PC-9 (cell line): ENCODE measurements at places on chromosomes 3 and 15. TPM values are rescaled to one million over a fixed set of nuclear protein-coding genes. Genes with fewer than 3 reads are reported as not detected.

MIX23 gene
- total RNA-seq: 44.8 and 63.6 TPM in 2 replicates

- DNase-seq: no peak
Measured at GRCh38 chr3:36991147-36991546, 1.8 kb downstream of the EPM2AIP1 start.

GRCh38 chr3:140216249-140216648, 281.3 kb downstream of the CLSTN2 start:
- no peak for DNase-seq

DNA sequence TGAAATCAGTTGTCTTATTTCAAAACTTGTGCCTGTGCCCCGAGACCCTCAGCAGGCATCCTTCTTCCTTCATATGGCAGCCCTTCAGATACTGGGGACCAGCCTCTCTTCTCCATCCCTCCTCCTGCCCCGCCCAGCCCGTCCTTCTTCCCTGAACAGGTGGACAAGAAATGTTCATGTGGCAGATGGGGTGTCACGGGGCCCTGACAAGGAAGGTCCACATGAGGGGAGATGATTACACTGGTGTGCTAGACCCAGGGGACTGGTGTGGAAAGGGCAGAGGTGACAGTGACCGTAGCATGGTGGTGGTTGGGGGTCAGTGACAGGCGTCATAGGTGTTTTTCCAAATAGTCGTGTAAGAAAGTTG, 150.9 kb downstream of the CHDH start:
- no peak for DNase-seq

- no peak for DNase-seq
Measured at GRCh38 chr3:136645915-136646314, 106.3 kb downstream of the STAG1 start.

DNA sequence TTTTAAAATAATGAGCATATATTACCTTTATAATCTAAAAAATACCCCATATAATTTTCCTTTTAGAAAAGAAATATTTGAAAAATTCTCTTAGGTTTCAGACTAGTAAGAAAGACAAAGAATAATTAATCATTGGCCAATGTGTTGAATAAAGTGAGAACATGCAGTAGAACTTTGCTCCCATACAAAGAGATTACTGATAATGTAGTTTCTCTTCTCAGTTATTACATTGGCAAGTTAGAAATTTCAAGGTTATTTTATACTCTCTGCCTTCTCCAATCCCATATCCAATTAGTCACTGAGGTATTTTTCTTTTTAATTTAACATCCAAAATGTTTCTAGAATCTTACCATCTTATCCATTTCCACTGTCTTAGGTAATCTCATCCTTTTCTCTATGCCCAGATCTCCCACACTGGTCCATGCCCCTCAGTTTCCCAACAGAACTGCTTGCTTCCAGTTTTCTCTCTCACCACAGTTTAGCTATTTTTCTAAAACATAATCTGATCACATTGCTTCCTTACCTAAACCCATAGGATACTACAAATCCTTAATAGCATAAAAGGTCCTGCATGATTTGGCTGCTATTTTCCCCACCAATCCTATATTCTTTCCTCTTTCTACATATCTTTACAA, 10.8 kb downstream of the XRN1 start:
- no peak for DNase-seq

GRCh38 chr3:197028728-197029510, 698 bp downstream of the MELTF start:
- DNase-seq: no peak

GOLGA8N gene
- 1.6 and 2.4 TPM in 2 replicates for total RNA-seq

GRCh38 chr3:38731522-38731921, 82.0 kb upstream of the SCN5A start:
- DNase-seq: no peak

THRB gene
- 9.7 and 11.2 TPM in 2 replicates for total RNA-seq

DNA sequence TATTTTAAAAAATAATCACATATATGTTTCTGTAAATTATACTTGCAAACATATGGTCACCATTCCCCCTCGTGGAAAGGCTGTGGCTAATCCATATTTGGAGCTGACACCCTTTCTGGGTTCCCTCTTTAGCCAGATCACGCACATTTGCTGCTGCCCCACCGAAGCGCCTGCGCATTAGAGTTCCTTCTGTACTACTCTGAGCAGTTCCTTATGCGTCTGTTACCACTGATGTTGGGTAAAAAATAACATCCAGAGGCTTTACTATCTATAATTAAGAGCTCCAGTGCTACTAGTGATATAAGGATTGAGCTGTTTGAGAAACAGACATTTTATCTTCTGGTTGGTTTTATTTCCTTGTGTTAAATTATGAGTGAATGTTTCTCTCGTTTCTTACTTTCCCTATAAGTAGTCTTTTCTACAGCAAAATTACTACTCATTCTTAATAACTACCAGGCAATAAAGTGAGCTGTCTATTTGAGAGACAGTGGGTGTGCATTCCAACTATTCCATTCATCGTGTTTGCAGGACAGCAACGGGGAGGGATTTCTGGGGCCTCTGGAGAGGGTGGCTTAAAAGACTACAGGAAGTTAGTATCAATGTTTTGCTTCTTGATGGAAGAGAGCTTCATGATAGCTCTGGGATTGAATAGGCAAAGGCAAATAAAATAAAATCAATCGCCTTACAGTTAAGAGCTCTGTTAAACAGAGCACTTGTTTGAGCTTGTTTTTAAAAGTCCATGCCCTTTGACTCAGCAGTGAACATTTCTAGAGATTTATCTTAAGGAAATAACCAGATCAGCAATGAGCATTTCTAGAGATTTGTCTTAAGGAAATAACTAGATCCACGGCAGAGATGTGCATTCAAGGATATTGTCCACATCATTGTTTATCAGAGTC, 245.2 kb downstream of the CD47 start:
- DNase-seq: no peak

DNA sequence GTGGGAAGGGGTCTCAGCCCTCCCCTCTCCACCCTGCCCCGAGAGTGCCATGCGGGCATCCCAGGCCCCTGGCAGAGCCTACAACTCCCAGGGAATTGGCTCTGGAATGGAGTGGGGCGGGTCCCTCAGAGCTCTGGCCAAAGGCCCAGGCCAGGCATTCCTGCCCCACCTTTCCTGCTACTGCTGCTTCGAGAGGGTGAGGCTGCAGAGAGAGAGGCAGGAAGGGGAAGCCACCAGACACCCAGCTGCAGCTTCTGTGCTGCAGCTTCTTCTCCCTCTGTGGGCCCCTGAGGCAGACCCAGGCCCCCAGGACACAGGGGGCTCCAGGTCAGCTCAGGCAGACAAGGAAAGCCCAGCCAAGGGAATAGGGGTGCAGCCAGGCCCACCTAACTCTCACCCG, 2.7 kb downstream of the ALS2CL start:
- peak; percentile 79 for DNase-seq

SCN5A gene
- 3.0 and 4.7 TPM in 2 replicates for total RNA-seq

DNA sequence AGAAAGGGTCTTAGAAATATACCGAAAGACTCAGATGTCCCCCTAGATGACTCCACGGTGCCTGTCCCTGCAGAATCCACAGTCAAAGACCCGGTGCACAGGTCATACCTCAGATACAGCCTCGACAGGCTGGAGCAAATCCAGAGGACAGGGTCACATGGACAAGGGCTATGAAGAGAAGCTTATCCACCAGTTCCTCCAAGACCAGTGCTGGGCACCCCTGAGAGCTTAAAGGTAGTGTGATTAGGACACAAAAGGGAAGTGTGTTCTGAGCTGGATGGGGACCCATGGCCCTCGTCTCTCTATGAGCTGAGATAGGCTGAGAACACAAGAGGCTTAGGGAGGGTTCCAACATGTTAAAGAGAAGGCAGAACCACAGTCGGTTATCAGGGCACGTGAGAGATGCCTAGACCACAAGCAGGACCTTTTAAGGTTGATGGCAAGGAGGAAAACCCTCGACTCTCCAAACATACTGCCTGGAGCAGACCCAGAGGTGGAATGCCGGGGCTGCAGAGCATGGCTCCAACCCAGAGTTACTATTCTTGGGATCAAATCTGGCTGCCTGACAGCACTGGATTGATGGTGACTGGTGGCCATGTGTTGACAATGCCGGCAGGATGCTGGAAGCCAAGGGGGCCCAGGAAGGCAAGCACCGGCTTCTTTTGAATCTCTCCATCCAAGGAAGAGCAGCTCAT, 46.9 kb downstream of the ADCY5 start:
- DNase-seq: no peak

BLM gene
- total RNA-seq: 15.1 and 19.1 TPM in 2 replicates

CLEC3B gene
- total RNA-seq: not detected in 2 replicates

TRH gene
- not detected in 2 replicates for total RNA-seq

EPHB3 gene
- 12.0 and 15.7 TPM in 2 replicates for total RNA-seq

DNA sequence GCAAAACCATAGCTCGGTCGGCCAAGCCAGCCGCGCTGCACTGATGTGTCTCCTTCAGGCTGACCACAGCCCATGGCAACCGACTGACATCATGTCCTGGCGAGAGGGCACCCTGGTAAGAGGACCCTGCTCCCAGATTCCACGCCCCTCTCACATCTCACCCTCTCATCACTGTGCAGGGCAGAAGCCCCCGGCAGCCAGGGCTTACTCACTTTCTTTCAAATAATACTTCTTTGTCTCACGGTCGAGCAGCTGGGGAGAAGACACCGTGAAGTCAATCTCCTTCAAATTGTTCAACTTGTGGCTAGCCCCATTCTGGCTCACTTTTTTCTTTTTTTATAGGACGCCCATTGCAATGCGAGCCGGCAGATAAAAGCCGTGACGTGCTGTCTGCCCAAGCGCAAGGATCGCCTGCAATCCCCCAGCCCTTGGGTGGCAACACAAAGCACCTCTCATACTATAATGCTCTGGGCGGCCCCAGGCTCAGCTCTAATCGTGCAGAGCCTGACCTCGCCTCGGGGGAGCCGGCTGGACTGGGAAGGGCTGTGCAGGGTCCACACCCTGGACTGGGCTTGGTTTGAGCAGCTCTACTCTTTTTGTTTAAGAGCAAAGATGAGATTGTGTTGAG, 33.6 kb downstream of the VGLL4 start:
- DNase-seq: no peak

DNA sequence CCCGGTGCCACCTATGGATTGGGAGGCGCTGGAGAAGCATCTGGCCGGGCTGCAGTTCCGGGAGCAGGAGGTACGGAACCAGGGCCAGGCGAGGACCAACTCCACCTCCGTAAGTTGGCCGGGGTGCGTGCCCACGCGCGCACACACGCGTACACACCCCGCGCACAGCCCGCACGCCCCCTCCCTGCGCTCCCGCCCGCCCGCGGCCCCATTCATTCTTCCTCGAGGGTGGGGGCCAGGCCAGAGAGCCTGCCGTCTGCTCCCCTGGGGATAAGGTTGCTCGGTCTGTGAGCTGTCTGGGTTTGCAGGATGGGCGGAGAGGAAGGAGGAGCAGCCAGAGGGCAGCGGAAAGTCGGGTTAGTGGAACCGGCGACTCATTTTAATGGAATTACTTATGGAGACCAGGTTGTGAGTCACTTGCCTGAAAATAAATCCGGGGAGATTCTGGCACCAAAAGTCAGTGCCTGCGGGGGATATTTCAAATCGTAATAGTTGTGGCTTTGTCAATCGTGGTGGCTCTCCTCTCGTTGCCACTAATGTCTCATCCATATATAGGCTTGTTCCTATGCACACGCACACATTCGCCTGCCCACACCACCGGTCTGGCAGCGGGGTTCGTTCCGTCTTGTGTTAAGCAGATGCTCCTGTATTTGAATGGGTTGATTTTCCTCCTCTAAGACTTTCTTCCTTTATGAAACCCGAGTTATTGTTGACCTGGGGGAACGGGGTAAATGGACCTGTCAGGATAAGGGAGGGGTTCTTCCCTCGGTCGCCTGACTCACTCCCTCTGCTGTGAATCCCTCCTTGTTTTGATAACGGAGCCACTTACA, 223.4 kb upstream of the IL12A start:
- DNase-seq: peak; percentile 94

- DNase-seq: no peak
Measured at GRCh38 chr3:174199696-174200095, 659.4 kb upstream of the NAALADL2 start.

CAPN3 gene
- total RNA-seq: 0.18 and 0.50 TPM in 2 replicates

GP5 gene
- not detected in 2 replicates for total RNA-seq

DIPK2A gene
- 18.7 and 23.6 TPM in 2 replicates for total RNA-seq

DNA sequence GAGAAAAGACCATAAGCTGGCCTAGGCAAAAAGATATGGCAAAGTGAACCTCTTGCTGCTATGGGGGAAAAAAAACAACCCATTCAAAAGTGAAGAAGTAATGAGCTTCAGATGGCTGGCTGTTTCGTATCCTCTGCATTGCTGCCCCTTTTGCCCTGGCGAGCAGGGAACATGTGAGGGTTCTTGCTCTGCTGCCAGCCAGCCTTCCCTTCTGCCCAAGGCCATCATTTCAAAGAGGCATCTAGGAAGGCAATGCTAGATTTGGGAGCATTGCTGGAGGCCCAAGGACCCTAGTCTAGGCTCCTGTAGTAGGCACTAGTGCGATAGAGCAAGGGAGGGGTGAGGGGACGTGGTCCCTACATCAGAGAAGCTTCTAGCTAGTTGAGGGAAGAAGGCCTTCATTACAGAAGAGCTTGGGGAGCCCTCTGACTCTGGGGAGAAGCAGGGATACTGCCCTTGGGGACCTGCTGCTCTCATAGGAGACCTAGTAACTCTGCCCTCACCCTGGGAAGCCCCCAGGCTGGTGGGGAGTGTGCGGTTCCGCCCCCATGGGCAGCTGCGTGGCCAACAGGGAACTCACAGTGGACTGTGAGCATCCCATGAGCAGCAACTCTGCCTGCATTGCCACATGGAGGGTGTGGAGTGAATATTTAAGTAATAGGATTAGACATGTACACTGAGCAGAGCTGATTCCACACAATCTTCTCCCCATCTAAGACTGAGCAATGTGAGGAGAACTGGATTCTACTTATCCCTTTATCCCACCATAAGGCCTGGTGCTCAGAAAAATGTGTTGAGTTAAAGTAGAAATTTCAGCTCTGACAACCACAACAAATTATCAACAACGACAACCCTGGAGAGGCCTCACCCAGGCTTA, 21.3 kb downstream of the ITGA11 start:
- no peak for DNase-seq

GAP43 gene
- total RNA-seq: not detected in 2 replicates

DNA sequence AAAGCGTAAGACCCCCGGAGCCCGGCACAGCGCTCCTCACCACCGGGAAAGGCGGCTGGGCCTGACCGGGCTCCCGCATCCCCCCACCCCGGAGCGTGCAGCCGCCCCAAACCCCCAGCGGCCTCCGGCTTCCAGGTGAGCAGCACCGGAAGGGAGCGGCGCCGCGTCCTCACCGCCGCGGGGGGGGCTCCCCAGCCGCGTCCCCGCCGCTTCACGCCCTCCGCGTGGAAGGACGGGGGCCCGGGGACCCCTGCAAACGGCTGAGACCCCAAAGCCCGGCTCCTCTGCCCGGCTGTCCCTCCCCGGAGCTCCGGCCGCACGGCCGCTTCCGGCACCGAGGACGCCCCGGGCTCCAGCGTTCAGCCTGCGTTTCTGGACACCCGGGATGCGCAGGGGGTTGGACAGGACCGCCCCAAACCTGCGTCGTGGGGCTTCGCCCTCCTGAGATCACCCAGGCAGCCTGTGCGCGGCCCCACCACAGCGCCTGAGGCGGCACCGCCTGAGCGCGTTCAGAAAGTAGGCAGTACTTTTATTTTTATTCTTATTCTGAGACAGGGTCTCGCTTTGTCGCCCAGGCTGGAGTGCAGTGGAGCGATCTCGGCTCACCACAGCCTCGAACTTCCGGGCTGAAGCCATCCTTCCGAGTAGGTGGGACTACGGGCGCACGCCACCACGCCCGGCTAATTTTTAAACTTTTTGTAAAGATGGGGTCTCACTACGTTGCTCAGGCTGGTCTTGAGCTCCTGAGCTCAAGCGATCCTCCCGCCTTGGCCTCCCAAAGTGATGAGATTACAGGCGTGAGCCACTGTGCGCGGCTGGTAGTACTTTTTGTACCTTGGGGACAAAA, 51.6 kb upstream of the BLM start:
- DNase-seq: peak; percentile 40

GNB4 gene
- 18.0 and 19.4 TPM in 2 replicates for total RNA-seq

- no peak for DNase-seq
Measured at GRCh38 chr3:183777016-183777618, 48.3 kb downstream of the MAP6D1 start.
